ENCODE measurements at places on chromosomes 7 and 10. TPM values are rescaled to one million over a fixed set of nuclear protein-coding genes. Genes with fewer than 3 reads are reported as not detected.

GRCh38 chr10:80497187-80498077 is 40.3 kb upstream of the SH2D4B start:
- DNase-seq = peak; percentile 86

DNA sequence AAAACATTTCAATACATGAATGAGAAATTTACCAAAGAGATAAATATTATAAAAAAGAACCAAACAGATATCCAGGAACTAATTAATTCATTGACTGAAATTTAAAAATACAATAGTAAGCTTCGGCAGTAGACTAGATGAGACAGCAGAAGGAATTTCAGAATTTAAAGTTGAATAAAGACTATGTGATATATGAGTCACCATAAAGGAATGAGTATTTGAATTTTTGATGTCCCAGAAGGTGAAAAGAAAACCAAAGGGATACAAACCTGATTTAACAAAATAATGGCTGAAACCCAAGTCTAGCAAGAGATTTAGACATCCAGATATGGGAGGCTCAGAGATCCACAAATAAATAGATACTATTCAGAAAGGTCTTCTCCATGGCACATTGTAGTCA is 623.9 kb upstream of the FOXK1 start:
- DNase-seq = no peak

DNA sequence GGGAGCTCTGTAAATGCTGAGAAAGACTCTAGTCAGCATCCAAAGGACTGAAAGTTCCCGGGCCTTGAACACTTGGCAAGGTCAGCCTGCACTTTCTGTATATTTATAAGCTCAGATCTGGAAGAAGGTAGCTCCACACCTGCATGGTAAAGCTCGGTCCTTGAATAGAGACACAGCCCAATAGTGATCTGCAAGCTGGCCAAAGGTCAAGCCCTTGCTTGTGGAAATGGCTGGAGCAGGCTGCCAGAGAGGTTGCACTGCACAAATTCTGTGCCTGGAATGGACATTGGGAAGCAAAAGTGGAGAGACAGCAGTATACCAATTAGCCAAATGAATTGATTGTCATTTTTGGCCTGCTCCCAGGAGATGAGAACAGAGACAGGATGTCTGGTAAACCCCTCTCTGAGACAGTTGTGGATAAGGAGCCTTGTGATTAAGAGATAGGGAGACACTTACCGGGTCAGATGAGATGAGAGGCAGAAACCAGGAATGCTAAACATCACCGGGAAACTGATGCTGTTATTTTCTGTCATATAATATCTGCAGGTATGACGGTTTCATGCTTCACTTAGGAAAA is 8.0 kb upstream of the FRA10AC1 start:
- no peak for DNase-seq

- no peak for DNase-seq
These were observed 4.4 kb upstream of the MALSU1 start for GRCh38 chr7:23294549-23295400.

- DNase-seq = no peak
These were observed 28.4 kb downstream of the RBM20 start for GRCh38 chr10:110672580-110672919.

GRCh38 chr10:94042001-94042833 is 48.5 kb downstream of the PLCE1 start:
- DNase-seq = peak; percentile 11

DNA sequence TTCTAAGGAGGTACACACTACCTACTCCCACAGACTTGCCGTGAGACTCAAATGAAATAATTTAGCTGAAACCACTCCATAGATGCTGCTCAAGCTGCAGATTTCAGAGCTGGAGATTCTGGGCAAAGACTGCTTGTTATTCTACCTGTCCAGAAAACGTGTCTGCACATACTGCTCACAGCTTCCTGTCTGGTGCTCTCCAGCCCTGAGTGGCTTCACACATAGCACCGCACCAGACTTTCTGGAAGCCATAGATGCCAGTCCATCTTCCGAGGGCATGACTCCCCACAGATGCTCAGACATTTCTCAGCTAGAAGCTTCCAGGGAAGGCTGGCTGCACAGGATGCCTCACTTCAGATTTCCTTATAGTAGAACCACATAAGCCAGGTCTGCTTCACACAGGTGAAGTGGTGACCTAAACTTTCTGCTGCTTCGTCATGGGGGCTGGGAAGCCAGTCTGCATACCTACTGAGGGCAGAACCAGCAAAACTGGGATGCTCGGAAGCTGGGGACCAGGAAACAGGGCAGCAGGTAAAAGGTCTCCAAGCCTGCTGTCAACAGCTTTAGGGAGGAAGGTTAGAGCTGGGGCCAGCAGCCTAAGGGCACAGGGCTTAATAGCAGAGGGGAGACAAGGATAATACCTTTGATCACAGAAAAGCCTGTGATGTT is 18.2 kb downstream of the CCDC6 start:
- no peak for DNase-seq

- DNase-seq = no peak
These were observed 575.0 kb upstream of the LRRTM3 start for GRCh38 chr10:66350622-66351399.

DNA sequence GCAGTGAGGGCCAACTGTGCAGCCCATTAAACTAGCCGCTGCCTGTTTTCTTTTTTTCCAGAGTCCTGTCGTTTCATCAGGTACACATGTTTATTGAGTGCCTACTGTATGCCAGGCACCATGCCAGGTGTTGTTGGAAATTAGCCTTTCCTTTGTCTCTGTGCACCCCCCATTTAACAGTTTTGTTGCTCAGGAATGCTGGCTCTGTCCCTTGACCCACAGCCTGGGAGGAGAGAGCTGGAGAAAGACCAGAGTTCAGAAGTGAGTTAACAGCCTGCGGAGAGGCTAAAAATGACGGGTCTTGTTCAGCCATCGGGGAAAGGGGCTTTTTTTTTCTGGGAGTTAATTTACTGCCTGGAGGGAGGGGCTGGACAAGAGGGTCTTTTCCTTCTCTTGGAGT is 1.3 kb downstream of the LRMDA start:
- no peak for DNase-seq

GRCh38 chr10:409408-410040 is 274.3 kb downstream of the ZMYND11 start:
- DNase-seq = no peak

DNA sequence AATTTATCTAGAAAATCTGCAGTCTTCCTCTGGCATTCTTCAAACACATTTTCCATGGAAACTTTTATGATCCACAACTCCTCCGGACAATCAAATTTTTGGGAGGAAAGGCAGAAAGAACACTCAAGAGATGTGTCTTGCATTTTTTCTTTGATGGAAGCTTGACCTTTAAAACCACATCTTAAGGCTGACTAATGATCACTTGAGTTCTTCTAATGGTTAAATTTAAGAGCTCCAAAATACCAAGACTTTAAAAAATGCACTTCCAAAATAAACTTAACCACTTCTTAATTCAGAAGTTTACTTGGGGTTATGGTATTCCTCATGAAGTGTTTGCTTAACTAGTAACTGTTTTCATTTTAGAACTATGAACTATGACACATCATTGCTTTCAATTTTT is 43.3 kb downstream of the ETV1 start:
- peak; percentile 91 for DNase-seq

GRCh38 chr10:53140506-53140905 is 367.9 kb upstream of the MBL2 start:
- DNase-seq = no peak

DNA sequence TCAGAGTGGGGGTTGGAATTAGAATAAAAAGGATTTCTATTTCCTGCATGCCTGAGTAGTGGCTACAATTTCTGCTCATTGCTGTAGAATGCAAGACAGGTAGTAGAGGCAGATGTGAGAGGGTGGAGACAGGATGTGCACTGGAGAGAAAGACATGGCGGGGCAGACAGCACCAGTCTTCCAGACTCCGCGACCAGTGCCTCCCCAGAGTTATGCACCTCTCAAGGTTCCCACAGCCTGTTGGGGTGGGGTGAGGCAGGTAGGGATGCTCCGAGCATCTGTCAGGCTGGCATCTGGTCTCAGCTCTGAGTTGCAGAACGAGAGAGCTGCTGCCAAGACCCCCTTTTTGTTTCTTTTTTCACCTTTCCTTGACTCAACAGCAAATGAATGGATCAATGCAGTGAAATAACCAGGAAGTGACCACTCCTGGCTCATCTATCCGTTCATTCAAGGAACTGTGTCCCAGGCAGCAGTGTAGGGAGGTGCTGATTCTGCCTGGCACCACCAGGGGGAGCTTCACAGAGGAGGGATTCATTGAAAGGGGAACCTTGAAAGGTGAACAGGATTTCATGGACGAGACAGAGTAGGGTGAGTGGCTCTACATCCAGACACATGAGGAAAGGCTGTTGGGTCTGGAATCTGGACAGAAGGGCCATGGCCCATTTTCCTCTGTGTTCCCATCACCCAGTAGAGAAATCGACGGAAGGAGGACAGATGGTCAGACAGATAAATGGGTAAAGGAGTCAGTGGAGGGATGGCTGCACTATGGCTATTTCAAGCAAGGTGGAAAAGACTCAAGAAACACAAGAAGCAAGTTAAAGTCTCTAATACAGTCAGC is 17.2 kb upstream of the SLC18A3 start:
- DNase-seq = peak; percentile 59

DNA sequence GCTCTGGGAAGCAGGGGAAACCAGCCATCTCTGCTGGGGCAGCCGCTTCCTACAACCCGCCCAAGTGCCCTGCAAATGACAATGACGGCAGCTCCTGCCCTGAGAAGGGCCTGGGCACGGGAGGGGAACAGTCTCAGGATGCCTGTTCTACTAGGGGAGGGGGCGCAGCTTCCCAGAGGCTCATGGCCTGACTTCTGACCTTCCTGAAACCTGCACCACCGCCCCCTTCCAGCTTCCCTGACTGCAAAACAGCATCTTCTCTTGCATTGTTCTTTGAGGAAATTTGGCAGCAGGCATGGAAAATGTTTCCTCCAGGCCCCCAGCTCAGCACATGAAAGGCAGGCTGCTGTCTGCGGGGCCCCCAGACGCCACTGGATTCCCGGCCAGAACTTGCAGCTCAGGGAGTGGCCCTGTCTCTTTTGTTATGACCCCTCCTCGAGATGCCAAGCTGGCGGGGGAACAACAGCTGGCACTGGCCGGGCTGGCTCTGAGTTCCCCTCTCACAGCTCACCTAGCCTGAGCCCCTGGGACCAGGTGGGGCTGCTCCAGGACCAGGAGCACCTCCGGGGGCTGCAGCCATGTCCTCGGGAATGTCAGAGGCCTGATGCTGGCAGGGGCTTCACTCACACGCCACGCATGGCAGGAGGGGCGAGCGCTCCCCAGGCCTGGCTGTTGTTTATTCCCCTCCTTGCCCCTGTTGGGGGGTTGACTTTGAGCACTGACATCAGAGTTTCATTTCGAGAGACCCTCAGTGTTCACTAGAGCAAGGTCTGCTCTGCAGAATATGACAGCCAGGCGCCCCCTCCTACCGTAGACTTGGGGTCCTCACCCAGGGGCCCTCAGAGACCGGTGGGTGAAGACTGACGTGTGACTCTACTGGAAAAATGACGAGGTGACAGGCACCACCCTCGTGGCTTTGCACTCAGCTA is 62.7 kb downstream of the CALML3 start:
- no peak for DNase-seq

- DNase-seq = no peak
These were observed 49.3 kb downstream of the JAKMIP3 start for GRCh38 chr10:132114953-132115520.

DNA sequence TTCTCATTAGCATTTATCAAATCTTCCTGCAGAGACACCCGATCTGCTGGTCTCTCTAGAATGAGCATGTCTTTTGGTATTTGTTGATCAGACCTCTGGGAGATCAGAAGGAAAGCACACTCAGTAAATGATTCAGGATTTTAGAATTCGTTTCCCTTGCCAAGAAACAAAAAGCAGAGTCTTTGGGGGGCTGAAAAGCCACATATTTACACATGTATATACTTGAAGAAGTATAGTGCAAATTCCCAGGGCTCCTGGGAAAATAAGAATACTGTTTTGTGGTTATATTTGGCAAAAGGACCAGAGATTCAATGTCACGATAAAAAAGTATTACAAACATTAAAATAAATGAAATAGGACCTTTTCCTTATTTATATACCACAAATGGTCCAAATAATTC is 100.2 kb downstream of the AGMO start:
- peak; percentile 77 for DNase-seq

- peak; percentile 96 for DNase-seq
These were observed 95.4 kb downstream of the FAM53B start for GRCh38 chr10:124648738-124649137.

DNA sequence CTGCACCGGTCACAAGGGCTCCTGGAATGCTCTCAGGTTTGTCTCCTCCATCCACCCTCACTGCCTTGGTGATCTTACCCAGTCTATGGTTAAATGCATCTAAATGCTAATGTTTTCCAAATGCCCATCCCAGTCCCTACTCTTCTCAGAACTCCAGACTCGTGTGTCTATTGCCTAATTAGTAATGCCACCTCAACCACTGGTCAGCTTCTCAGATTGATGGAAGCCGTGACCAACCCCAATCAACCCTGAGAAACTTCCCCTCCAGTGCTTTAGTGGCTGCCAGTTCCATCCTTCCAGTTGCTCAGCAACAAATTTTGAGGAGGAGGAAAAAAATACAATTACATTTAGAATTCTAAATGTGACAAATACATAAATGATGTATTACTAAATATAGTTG is 18.6 kb downstream of the NUDCD3 start:
- DNase-seq = no peak

- no peak for DNase-seq
These were observed 15.0 kb upstream of the BAZ1B start for GRCh38 chr7:73537051-73537450.

DNA sequence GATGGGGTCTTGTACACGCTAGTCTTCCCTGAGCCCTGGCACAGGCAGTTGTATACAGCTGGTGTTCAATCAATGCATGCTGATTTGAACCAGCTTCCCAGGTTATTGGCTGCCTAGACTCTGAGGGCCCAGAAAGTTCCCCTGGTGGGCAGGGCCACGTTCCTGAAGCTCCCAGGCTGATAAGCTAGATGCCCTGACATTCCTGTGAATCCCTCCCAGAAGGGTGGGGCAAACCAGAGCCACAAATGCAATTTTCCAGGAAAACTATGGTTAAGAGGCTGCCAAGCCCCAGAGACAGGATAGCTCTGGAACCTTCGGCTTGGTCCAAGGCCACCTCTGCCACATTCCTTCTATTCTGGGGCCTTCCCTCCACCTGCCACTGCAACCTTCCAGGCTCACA is 78.2 kb downstream of the FAM53B start:
- peak; percentile 36 for DNase-seq

GRCh38 chr7:38318241-38318640 is 44.8 kb upstream of the TARP start:
- DNase-seq = no peak

DNA sequence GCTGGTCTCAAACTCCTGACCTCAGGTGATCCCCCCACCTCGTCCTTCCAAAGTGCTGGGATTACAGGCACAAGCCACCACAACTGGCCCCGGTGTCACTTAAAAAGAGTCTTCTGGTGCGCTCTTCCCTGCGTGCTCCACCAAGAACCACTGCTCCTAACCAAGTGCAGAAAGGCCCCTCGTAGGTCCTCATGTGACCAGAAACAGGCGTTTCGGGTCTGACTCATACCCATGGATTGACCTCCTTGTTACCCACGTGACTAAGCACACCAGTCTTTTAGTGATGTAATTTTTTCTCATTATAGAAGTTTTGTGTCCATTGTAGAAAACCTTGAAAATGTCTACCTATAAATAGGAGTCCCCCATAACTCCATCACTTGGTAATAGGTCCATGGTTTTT is 13.9 kb downstream of the FKBP6 start:
- DNase-seq = peak; percentile 86

GRCh38 chr10:49357910-49358309 is 38.0 kb downstream of the DRGX start:
- no peak for DNase-seq

The MBL2 gene
- total RNA-seq = not detected

The POLD2 gene
- 95.7 TPM for total RNA-seq

The CADPS2 gene
- total RNA-seq = 27.2 TPM

The DNAJC12 gene
- total RNA-seq = 1.3 TPM

The ANKRD61 gene
- total RNA-seq = not detected

The GSTK1 gene
- 69.1 TPM for total RNA-seq

The FAM20C gene
- 33.2 TPM for total RNA-seq

The COBL gene
- not detected for total RNA-seq

The RASSF4 gene
- total RNA-seq = 6.8 TPM
